ENCODE measurements at places on chromosomes 2 and 18. TPM values are rescaled to one million over a fixed set of nuclear protein-coding genes. Genes with fewer than 3 reads are reported as not detected.

Gene DSG2
- 0.49 TPM for total RNA-seq

Gene CDK5R2
- total RNA-seq = not detected

Gene TUBB8B
- total RNA-seq = not detected

Gene GAL3ST2
- total RNA-seq = not detected

Gene ANKRD39
- 27.3 TPM for total RNA-seq

Gene CDKL4
- not detected for total RNA-seq

Gene ABI2
- 40.9 TPM for total RNA-seq
